ENCODE measurements at places on chromosomes 3 and 15.

- no peak for DNase-seq
Observed at GRCh38 chr3:64345371-64345770, 120.1 kb upstream of the PRICKLE2 start.

DNA sequence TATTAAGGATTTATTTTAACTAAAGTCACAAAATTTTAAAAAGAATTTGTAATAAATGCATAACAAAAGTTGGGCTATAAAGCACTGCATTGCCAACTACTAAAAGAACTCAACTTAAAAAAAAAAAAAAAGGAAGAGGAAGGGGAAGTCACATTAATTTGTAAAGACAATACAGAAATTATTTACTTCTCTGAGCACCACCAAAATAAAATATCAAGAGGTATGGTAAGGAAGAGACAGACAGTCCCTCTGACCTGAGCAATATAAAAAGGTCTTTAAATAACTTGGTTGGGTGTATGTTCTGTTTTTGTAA is 83.5 kb downstream of the UACA start:
- DNase-seq: no peak

- no peak for DNase-seq
Observed at GRCh38 chr3:119776304-119776703, 5.6 kb upstream of the NR1I2 start.

DNA sequence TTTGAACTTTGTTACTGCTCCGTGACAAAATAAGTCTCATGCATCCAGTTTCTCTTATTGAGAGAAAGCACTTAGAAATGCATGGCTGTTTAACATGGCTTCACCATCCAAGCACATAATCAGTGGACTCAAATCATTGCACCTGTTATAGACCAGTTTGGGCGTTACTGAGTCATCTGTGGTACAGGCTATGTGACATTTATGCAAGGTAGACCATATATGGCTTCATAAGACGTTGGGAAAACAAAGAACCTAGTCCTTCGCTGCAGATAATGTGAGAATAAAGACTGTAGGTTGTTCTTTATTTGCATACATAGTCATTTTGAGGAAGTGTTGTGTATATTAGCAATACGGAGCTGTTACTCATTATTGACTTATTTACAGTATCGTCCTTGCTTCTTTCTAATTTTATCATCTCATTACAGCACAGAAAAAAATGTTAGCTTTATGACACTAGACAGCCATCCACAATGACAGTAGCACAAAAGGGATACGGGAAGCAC is 374.7 kb downstream of the IL5RA start:
- DNase-seq: no peak

GRCh38 chr15:47565949-47566348 is 151.4 kb upstream of the SEMA6D start:
- DNase-seq: no peak

DNA sequence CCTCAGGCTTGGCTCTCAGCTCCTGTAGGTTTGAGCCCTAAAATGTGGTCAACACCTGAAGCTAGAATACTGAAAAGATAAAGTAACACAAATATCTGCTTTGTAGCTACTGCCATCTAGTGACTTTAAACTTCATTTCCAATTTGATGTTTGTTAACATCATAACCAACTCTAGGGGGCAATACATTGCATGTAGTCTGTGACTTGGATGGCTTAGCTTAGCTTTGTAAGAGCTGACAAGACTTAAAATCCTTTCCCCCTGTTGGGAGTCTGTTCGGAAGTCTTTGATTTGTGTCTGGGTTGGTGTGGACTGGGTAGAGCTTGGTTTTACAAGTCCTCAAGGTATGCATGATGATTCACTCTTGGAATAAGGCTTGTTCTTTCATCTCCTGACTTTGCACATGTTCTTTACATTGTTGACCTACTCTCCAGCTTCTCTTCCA is 51.7 kb downstream of the SCN11A start:
- peak; percentile 53 for DNase-seq

DNA sequence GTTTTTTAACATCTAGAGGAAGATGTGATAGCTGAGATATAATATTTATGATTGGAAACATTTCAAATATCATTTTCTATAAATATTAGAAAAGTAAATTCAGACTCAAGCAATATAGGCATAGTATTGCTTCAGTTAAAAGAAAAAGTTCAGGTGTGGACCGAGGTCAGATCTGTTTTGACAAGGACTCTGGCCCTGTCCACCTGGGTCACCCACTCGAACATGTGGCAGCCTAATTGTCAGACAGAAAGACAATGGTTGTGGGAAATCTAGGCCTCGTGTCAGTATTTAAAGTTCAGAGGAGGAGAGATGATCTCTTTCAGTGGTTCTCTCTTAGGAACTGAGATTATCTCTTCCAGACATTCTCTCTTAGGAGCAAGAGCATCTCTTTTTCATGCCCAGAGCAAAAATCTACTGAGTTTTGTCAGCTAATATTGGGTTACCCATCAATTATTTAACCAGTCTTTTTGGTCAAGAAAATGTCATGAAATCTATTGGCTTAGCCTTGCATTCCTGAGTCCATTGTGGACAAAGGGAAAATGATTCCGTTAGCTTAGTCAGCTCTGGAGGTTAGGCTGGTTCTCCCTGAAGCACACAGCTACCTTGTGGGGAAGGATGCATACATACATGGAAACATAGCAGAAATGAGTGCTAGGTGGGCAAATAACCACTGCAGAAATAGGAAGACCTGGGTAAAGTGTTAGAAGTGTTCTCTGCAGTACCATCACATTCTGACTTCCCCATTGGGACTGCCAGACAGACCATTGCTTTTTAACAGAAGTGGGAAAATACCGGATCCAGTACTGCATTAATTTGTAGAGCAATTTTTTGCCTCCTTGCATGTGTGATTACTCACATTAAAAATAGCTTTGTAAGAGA is 343.3 kb downstream of the GRM7 start:
- DNase-seq: no peak

DNA sequence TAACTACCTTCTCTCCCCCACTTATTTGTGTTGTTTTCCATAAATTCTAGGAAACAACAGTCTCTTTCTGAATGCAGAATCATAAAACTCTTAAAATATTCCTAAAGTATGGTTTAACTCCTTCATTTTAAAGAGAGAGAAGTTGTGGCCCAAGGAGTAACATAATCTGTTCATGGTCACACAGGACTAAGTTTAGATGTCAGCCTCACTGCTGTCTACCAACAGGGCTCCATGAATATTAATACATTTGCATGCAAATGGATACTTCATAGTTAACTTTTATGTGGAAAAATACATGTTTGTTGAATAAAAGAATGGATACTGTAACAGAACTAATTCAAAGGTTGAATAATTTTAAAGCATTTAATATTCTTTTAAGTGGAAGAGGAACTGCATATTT is 18.5 kb upstream of the IL1RAP start:
- DNase-seq: no peak

DNA sequence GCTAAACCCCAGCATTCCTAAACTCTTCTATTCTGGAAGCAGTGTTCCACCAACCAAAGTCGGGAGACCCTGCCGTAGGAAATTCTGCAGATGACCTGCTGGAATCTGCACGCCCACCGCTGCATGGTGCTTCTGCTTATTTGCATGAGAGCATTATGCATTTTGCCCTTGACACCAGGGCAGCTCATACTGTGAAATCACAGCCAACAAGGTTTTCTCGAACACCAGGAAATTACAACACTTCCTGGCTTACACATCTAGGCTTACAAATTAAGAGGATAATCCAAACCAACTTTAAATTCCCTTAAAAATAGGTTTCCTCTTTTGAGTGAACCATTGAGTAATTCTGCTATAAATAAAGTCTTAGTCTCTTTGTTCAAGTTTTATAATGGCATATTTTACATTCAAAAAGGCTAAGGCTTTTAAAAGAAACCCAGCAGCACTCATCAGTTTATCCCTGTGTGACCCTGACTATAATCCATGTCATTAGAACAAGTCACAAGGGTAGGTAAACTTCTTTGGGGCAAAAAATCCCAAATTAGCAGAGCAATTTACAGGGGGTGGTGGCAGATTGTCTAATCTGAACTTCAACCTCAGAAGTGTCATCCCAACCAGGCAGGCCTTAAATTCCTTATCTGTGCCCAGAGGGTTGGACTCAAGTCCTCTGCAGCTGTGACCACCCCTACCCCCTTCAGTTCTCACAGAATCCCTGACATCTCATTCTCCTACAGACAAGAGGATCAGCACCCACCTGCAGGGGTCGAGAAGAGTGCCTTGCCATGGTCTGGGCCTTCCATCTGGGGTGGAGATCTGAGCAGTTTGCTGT is 33.5 kb upstream of the RBP1 start:
- peak; percentile 21 for DNase-seq

GRCh38 chr3:79406175-79406574 is 361.6 kb downstream of the ROBO1 start:
- DNase-seq: no peak

GRCh38 chr3:61673651-61674050 is 112.3 kb downstream of the PTPRG start:
- DNase-seq: no peak

DNA sequence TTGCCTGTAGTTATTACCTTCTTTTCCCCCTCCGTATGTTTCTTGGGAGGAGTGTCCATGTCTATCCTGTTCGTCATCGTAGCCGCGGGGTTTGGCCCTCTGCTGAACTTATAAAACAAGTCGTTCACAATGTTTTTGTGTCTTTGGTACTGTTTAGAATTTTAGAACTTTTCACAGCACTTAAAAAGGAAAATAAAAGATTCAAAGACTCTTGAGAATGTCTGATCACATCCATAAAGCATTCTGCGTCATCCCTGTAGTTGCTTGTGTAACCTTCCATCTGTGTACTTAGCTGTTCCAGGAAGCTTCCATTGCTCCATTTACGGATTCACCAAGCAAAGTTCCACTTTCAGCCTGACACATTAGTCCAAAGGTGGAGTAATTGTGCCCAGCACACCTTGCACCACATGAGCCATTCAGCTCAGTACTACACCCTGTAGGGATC is 677.1 kb upstream of the NR2F2 start:
- no peak for DNase-seq

DNA sequence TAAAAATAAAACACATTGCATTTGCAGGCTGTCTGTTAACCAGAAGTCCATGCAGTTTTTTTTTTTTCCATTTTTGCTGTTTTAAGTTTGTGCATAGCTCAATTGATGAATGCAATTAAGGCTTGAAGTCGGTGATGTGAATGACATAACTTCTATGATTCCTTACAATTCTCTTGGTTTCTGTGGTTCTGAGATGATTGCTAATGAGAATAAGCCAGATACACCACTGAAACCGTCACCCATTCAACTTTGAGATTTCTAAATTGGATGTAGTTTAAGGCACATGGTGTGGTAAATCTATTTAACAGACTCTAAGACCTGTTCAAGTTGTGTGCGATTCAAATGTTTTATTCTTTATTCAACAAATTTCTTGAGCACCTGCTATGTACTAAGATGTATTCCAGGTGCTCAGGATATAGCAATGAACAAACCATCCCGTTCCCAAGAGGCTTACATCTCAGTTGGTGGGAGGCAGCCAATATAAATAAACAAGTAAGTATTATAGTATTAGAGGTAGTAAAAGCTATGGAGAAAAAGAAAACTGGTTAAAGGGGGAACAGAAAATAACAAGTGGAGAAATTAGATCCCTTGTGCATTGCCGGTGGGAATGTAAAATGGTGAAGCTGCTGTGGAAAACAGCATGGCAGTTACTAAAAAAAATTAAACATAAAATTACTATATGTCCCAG is 4.0 kb downstream of the ITPR1 start:
- no peak for DNase-seq

DNA sequence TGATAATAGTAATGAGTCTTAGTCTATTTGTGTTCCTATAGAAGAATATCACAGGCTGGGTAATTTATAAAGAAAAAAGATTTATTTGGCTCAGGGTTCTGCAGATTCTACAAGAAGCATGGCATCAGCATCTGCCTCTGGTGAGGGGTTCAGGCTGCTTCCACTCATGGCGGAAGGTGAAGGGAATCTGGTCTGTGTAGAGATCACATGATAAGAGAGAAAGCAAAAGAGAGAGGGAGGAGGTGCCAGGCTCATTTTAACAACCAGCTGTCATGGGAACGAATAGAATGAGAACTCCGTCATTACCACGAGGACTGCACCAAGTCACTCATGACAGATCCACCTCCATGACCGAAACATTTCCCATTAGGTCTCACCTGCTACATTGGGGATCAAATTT is 664.0 kb upstream of the SGO1 start:
- no peak for DNase-seq

DNA sequence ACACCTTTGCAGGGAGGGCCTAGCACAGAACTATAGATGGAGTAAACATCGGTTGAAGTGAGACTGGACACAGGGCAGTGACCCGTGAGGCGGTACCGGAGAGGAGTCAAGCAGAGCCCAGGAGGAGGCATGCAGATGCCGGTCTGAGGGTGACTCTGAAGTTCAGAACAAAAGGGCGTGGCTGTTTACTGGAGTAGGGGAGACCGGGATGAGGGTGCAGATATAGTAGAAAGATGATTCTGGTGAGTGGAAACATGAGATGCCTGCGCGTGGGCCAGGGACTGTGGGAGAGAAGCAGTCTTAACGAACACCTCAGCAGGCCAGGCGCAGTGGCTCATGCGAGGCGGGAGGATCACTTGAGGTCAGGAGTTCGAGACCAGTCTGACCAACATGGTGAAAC is 113.1 kb downstream of the NSMCE3 start:
- DNase-seq: no peak

GRCh38 chr15:38531509-38531908 is 33.1 kb downstream of the RASGRP1 start:
- no peak for DNase-seq

- peak; percentile 81 for DNase-seq
Observed at GRCh38 chr3:127729556-127730056, 56.9 kb downstream of the ABTB1 start.

GRCh38 chr3:172283841-172284357 is 164.4 kb downstream of the GHSR start:
- DNase-seq: peak; percentile 60

- DNase-seq: no peak
Observed at GRCh38 chr15:67955252-67955651, 98.9 kb upstream of the PIAS1 start.

GRCh38 chr3:54376142-54376807 is 253.9 kb downstream of the CACNA2D3 start:
- no peak for DNase-seq

- no peak for DNase-seq
Observed at GRCh38 chr3:135694142-135694541, 271.4 kb upstream of the PPP2R3A start.

DNA sequence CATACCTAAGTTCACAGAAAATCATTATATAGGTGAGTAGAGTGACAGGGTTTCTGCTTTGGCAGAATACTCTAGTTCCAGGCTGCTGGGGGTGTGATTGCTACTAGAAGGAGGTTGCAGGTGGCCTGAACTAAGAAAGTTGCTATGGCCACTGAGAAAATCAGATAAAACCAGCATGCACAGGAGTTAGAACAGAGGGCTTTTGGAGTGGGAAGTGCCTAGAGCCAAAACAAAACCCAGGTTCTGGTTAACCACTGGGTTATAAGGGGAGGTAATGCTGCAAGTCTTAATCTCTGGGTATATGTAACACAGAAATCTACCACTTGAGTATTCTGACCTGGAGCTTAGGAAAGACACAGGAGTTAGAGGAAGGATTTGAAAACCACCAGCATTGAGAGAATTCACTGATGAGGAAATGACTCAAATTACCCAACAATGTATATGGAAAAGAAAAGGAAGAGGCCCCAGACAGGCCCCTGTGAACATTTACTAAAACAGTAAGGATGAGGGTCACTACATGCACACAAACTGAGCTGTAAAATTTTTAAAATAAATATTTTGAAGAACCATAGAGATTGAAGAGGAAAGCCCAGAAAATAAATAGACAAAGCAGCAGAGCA is 60.0 kb downstream of the PLOD2 start:
- DNase-seq: no peak

GRCh38 chr15:27458345-27459084 is 487.5 kb downstream of the GABRG3 start:
- no peak for DNase-seq
